Osteocyte (in vitro differentiated cells): ENCODE measurements at places on chromosomes 7 and 10. TPM values are rescaled to one million over a fixed set of nuclear protein-coding genes. Genes with fewer than 3 reads are reported as not detected.
A peak's percentile ranks its signal among the peaks of the same experiment; 100 is the strongest.

GRCh38 chr7:142248-142941, 50.0 kb upstream of the FAM20C start:
- DNase-seq, result no peak
- H3K27me3 ChIP-seq, result no peaks in the 10 kb centered on the region
- H3K4me3 ChIP-seq, result no peak overlapping the region
- no peaks in the 10 kb centered on the region for H3K36me3 ChIP-seq
- H3K27ac ChIP-seq, result no peak overlapping the region

GRCh38 chr7:77388055-77388641, 28.0 kb downstream of the GSAP start:
- peaks cover 1% of the 10 kb centered on the region for H3K36me3 ChIP-seq
- no peak overlapping the region for H3K4me3 ChIP-seq
- no peak overlapping the region for H3K27ac ChIP-seq
- no peaks in the 10 kb centered on the region for H3K27me3 ChIP-seq
- peaks cover 12% of the 10 kb centered on the region for H3K4me1 ChIP-seq

- DNase-seq, result no peak
- no peak overlapping the region for H3K4me3 ChIP-seq
- no peaks in the 10 kb centered on the region for H3K27me3 ChIP-seq
- H3K27ac ChIP-seq, result no peak overlapping the region
Observed at GRCh38 chr7:111855842-111856227, 293.5 kb upstream of the IMMP2L start.

DNA sequence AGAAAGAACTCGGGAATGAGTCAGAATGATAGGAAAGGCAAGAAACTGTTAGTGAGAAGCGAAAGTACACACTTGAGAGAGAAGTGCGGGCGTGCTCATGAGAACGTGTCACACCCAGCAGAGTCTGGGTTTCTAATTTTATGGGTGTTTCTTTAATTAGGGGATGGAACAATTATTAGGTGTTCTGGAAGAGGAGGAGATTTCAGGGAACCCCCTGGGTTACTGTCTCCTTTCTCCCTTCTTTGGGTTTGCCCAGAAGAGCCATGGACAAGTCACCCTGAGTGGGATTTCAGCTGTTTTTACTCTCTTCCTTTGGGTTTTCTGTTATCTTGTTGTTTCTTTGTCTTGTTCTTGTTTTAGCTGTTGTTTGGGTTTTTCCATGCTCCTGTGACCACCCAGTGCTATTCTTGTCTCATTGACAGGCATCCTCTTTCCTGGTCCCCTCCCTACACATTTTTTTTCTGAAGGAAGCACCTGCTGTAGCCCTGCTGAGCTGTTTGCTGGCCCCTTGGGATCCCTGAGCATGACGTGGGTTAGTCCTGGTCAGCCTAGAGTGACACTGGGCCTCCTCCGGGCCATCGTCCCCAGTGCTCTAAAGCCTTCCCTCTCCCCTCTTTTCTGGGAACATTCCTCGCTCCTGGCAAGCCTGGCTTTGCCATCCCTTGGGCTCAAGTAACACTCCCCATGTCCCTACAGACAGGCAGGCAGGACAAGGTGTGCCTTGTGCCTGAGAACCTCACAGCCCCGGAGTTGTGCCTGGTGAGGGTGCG, 3.5 kb downstream of the SH2D4B start:
- no peak overlapping the region for H3K4me3 ChIP-seq
- H3K36me3 ChIP-seq, result no peaks in the 10 kb centered on the region
- H3K27ac ChIP-seq, result no peak overlapping the region
- peak; percentile 64 for DNase-seq

- peaks cover 26% of the 10 kb centered on the region for H3K4me1 ChIP-seq
- DNase-seq, result no peak
- H3K27ac ChIP-seq, result no peak overlapping the region
- no peak overlapping the region for H3K4me3 ChIP-seq
Observed at GRCh38 chr7:116337800-116338199, 127.5 kb downstream of the TES start.

DNA sequence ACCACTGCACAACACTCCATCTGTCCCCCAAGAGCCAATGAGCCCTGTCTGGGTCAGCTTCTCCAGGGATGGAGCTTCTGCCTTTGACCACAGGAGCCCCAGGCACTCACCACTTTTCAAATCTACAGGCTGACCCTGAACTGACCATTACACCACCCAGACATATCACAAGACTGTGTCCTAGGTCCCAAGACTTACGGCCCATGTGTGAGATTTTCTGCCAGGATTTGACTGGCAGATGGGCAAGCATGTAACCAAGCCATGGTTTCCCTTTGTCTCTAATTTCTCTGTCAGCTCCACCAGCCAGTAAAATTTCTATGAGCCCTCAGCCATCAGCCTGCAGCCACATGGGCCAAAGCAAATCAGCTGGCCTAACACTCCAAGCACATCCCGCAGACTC, 92.5 kb downstream of the SH3PXD2A start:
- H3K4me3 ChIP-seq, result no peak overlapping the region
- no peaks in the 10 kb centered on the region for H3K36me3 ChIP-seq
- H3K27me3 ChIP-seq, result no peaks in the 10 kb centered on the region
- H3K27ac ChIP-seq, result no peak overlapping the region
- H3K4me1 ChIP-seq, result peaks cover 24% of the 10 kb centered on the region
- no peak for DNase-seq

DNA sequence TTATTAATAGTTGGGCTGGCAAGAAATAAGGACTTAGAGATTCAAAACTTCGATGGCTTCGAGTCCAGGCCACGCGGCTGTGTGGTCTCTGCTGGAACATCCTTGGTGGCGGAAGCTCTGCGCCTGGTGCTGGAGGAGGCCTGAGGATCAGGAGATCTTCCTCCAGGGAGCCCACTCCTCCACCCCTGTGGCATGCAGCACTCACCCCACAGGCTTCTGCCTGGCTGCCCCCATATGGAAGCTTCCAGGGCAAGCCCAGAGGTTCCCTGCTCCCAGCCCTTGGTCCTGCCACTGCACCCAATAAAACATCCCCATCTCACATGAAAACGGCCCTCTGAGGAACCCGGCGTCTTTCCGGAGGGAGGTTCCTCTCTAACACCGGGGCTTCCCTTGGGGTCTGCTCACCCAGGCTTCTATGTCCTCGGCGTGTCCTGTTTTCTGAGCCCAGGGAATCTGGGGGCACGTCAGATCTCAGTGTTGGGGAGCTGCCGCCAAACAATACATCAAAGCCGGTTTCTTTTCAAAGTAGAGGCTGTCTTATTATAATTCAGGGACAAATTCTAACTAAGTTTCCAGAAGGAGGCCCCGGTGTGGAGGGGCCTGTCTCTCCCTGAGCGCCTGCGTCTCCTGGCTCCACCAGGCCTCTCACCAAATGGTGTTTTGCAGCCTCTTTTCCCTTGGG, 32.4 kb downstream of the CALML3 start:
- no peaks in the 10 kb centered on the region for H3K36me3 ChIP-seq
- no peak overlapping the region for H3K4me3 ChIP-seq
- peaks cover 30% of the 10 kb centered on the region for H3K4me1 ChIP-seq
- H3K27me3 ChIP-seq, result no peaks in the 10 kb centered on the region
- DNase-seq, result no peak
- H3K27ac ChIP-seq, result no peak overlapping the region

- no peaks in the 10 kb centered on the region for H3K4me1 ChIP-seq
- H3K36me3 ChIP-seq, result no peaks in the 10 kb centered on the region
- DNase-seq, result no peak
- H3K4me3 ChIP-seq, result no peak overlapping the region
- no peak overlapping the region for H3K27ac ChIP-seq
- H3K27me3 ChIP-seq, result no peaks in the 10 kb centered on the region
Observed at GRCh38 chr10:130739757-130740145, 571.8 kb downstream of the TCERG1L start.

Gene ASB4
- not detected in 2 replicates for total RNA-seq

DNA sequence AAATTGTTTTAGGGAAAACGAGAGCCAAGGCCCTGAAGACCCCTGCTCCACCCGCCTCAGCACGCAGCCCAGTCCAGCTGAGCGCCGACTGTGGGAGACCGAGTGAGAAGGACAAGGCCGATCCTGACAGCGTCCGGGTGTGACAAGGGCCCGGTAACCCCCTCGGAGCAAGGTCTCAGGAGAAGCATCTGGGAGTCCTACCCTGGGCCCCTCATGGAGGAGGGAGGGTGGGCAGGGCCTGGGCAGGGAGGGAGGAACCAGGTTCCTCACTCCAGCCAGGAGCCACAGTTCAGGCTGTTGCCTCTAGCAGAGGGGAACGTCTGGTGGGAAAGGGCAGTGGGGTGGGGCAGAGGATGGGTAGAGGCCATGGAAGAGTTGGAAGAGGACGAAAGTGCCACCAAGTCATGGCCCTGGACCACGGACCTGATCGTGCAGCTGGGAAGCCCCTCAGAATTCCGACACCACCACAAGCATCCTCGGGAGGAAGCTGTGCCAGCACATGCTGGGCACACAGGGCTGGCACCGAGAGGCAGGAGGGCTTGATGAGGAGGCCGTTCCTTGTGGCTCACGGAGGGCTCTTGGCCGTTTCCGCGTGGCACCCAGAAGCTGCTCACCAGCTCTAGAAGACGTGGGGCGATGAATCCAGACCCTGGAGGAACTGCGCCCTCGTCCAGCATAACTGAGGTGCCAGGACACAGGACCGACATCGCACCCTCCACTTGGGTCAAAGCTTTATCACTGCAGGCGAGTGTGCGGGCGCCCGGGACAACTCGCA, 2.2 kb upstream of the KNDC1 start:
- DNase-seq, result no peak
- H3K27ac ChIP-seq, result no peak overlapping the region
- no peak overlapping the region for H3K4me3 ChIP-seq
- H3K36me3 ChIP-seq, result no peaks in the 10 kb centered on the region
- H3K4me1 ChIP-seq, result no peaks in the 10 kb centered on the region

GRCh38 chr10:36526033-36526432, 599.4 kb upstream of the ANKRD30A start:
- no peaks in the 10 kb centered on the region for H3K27me3 ChIP-seq
- DNase-seq, result no peak
- no peak overlapping the region for H3K4me3 ChIP-seq

DNA sequence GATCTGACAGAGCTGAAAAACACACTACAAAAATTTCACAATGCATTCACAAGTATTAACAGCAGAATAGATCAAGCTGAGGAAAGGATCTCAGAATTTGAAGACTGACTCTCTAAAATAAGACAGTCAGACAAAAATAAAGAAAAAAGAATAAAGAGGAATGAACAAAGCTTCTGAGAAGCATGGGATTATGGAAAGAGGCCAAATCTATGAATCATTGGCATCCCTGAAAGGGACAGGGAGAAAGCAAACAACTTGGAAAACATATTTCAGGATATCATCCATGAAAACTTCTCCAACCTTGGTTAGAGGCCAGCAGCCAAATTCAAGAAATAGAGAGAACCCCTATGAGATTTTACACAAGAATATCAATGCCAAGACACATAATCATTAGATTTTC, 804.8 kb upstream of the IGFBP3 start:
- H3K4me1 ChIP-seq, result no peaks in the 10 kb centered on the region
- H3K27ac ChIP-seq, result no peak overlapping the region
- no peaks in the 10 kb centered on the region for H3K36me3 ChIP-seq
- no peaks in the 10 kb centered on the region for H3K27me3 ChIP-seq
- H3K4me3 ChIP-seq, result no peak overlapping the region

DNA sequence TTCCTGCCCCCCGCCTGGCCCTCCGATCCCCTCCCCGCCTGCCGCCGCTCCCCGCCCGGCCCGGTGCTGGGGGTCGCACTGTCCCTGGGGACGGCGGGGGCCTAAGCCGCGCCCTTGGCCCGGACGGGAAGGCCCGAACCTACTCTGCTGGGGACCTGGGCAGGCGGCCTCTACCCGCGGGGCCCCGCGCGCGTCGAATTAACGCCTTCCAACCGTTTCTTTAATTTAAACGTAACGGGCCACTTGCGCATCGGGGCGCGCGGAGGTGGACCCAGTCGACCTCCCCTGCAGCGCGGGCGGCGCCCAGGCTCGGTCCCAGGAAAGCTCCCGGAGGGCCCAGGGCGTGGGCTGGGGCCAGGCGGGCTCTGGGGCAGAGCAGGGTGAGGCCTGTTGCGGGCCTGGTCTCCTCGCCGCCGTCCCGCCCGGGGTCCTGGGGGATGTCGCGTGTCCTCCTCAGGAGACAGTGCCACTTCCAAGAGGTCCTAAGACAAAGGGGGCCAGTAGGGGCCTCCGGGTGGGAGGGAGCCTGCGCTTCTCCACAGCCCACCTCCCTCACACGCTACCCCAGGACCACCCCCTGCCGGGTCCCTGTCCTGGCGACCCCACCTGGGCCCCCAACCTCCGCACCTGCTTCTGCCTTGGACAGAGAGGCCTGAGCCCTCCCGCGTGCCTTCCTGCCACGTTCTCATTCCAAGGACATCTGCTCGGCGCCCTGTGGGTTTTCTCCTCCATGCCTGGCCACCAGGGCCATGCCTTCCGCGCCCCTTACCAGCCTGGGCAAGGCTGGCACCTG, 658 bp upstream of the PTPRN2 start:
- H3K27ac ChIP-seq, result no peak overlapping the region
- peak overlapping the region; percentile 55 for H3K4me3 ChIP-seq
- H3K4me1 ChIP-seq, result peaks cover 5% of the 10 kb centered on the region
- peaks cover 9% of the 10 kb centered on the region for H3K27me3 ChIP-seq
- no peak for DNase-seq

Gene EIF3A
- total RNA-seq, result 146 and 147 TPM in 2 replicates

Gene GOLGA7B
- 0.05 TPM in 1 of 2 replicates, not detected in the other for total RNA-seq

Gene TRPV6
- total RNA-seq, result not detected in 2 replicates

Gene PIP4K2A
- total RNA-seq, result 41.1 and 52.7 TPM in 2 replicates

Gene FHIP2A
- total RNA-seq, result 50.2 and 59.3 TPM in 2 replicates

Gene CALHM3
- not detected in 2 replicates for total RNA-seq

DNA sequence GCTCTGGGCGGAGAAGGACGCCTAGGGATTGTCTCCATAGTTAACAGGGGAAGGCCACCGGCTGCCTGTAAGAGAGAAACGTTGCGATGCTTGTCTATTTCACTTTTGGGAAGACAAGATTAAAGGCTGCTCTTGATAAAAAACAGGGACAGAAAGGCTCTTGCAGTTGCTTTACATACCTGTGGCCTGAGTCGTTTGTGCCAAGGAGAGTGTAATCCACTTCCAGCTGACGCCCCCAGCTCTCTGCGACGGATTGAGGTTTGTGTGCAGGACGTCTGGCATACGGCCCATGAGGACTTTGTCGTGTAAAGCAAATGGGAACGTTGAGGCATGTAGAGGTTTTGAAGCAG, 1.1 kb downstream of the MAP3K8 start:
- peak overlapping the region; percentile 90 for H3K4me3 ChIP-seq
- H3K36me3 ChIP-seq, result peaks cover 10% of the 10 kb centered on the region
- DNase-seq, result peak; percentile 59
- H3K4me1 ChIP-seq, result peaks cover 62% of the 10 kb centered on the region
- no peaks in the 10 kb centered on the region for H3K27me3 ChIP-seq

DNA sequence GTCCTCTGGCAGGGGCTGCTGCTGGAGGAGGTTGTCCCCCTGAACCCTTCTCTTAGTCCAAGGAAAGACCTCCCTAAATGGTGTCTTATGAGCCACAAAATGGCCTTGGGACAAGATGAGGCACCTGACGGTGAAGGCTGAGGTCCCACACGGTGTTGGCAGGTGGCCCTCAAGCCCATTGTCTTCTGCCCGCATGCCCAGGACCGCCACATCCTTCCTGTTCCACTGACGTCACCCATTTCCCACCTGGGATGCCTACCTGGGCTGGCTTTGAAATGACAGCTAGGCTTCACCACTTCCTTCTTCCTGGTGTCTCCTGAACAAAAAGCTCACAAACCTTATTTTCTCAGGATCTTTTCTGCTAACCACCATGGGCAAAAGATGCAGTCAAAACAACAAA, 2.1 kb upstream of the DMBT1 start:
- no peak overlapping the region for H3K4me3 ChIP-seq
- no peak for DNase-seq
- no peak overlapping the region for H3K27ac ChIP-seq
- peaks cover 37% of the 10 kb centered on the region for H3K27me3 ChIP-seq
- H3K36me3 ChIP-seq, result no peaks in the 10 kb centered on the region

Gene GPC2
- total RNA-seq, result 8.1 and 12.6 TPM in 2 replicates

GRCh38 chr7:42469341-42469740, 232.3 kb upstream of the GLI3 start:
- no peak for DNase-seq
- no peaks in the 10 kb centered on the region for H3K36me3 ChIP-seq
- H3K4me3 ChIP-seq, result no peak overlapping the region
- H3K27me3 ChIP-seq, result peaks cover 13% of the 10 kb centered on the region
- no peaks in the 10 kb centered on the region for H3K4me1 ChIP-seq
- no peak overlapping the region for H3K27ac ChIP-seq

Gene AKR1D1
- total RNA-seq, result not detected in 2 replicates

Gene TAS2R41
- total RNA-seq, result not detected in 2 replicates
